Stimulated activated CD8-positive, alpha-beta memory T cell treated with anti-CD3 and anti-CD28 coated beads, Interleukin-7, amount 100 ng/mL, for 1 hour (primary cell): ENCODE measurements at places on chromosomes 6 and 20.

- DNase-seq: no peak
Observed at GRCh38 chr20:8524101-8525016, 392.3 kb downstream of the PLCB1 start.

DNA sequence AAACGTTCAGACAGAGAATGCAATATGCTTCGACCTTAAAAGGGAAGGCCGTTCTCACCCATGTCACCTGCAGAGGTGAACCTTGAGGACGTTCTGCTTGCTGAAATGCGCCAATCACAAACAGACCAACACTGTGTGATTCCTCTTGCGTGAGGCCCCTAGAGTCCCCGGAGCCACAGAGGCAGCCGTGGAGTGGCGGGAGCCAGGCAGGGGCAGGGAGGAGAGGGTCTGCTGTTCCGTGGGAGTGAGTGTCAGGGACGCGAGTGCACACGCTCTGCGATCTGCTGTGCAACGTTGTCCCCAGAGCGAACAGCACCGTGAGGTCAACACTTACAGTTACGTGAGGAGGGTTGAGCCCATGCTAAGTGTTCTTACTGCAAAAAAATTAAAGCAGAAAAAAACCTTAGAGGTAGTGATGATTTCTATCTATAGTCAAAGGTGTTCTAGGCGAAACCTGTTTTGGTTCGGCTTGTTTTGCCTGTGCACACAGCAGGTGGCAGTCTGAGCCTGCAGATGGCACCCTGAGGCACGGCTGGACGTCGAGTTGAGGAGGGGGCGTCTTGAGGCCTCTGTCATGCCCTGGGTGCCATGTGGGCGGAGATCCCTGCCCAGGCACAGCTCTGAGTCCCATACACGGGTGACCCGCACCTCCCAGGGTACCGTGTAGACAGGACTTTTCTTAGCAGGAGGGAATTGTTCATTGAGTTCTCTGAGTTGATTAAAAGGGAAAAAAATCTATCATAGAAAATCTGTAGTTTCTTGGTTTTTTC lies 71.7 kb upstream of the FRMD1 start:
- DNase-seq: no peak

GRCh38 chr20:43936104-43936770 lies 21.6 kb downstream of the TOX2 start:
- DNase-seq: no peak

DNA sequence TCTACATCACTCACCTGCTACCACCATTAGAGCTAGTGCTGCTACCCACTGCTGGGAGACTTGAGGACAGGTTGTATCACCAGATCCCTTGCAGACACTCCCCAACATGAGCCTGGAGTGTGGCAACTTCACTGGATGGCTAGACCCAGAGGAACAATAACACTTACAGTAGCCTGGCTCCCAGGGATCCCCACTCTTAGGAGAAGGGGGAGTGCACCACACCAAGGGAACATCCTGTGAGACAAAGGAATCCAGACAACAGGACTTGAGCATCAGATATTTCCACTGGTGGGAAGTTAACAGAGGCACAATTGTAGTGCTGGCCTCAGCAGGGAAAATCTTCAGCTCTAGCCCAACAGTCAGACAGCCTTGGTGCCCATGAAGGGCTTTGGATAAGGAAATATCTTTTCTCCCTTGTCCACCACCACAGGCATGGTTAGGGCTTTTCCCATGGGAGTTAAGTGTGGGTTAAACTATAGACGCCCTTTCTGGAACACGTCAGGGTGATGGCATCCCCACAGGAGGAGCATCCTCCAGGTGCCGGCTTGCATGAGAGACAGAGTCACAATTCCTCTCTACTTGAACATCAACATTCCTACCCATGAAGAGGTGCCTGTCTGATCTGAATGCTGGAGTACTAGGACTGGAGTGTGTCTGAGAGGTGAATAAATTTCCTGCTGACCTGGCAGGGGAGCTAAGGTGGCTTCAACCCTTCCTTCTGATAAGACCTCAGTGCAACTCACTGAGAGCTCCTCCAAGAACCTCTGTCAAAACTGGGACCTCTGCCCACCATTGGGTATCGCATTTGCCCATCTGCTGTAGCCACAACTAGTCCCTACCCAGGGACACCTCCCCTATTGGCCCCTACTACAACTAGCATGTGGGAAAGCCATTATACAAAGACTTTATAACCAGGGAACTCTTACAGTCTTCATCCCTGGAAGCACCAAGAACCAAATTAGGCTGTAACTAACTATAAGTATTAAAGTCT lies 55.4 kb upstream of the SIRPG start:
- DNase-seq: no peak

DNA sequence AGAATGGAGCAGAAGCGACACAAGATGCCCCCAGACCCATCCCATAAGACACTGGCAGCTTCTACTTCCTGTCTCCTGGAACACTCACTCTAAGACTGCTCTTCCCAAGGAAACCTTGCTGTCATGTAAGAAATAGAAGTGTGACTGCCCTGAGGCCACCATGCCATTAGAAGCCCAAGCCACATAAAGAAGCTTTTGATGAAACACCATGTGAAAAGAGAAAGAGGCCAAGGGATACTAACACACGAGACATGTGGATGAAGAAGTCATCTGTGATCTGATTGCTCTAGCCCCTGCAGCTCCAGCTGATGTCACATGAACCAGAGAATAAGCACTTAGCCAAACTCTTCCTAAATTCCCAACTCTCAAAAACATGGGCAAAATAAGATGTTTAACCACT lies 117.9 kb upstream of the PCSK2 start:
- no peak for DNase-seq

GRCh38 chr6:36624461-36625157 lies 30.4 kb downstream of the SRSF3 start:
- no peak for DNase-seq

GRCh38 chr20:63698739-63699465 lies 2.5 kb downstream of the TNFRSF6B start:
- DNase-seq: no peak

GRCh38 chr6:151442371-151442770 lies 9.6 kb downstream of the RMND1 start:
- DNase-seq: no peak

DNA sequence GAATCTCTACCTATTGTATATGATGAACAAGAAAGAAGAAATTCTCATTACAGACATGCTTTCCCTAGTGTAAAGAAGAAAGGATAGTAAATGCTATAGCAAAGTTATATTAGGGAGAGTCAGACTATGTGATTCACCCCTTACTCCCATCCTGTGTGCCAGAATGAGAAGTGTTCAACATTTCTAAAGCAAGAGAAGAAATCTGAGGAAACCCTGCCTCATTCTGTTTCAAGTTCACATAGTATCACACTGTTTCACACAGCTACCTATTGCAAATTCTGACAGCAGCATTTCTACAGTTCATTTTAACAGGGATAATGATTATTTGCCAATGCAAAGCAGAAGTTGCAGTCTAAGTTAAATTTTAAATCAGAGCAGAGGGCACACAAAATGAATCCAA lies 267.2 kb upstream of the TCF21 start:
- DNase-seq: no peak

DNA sequence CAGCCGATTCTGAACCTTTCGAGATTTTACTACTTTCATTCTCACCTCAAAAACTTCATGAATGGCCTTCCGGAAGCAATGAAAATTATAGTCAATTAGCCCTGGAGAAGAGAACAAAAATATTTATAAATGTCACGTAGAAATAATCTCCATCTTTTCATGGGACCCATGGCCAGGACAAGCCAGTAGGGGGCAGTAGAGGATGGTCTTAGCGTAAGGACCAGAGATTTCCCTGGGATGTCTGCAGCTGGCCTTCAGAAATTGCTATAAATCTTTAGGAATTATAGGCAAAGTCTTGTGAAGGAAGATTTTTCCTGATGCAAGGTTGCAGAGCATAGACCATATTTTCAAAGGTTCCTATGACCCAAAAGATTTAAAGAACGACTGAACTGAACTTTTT lies 15.6 kb upstream of the UBE2J1 start:
- DNase-seq: no peak

DNA sequence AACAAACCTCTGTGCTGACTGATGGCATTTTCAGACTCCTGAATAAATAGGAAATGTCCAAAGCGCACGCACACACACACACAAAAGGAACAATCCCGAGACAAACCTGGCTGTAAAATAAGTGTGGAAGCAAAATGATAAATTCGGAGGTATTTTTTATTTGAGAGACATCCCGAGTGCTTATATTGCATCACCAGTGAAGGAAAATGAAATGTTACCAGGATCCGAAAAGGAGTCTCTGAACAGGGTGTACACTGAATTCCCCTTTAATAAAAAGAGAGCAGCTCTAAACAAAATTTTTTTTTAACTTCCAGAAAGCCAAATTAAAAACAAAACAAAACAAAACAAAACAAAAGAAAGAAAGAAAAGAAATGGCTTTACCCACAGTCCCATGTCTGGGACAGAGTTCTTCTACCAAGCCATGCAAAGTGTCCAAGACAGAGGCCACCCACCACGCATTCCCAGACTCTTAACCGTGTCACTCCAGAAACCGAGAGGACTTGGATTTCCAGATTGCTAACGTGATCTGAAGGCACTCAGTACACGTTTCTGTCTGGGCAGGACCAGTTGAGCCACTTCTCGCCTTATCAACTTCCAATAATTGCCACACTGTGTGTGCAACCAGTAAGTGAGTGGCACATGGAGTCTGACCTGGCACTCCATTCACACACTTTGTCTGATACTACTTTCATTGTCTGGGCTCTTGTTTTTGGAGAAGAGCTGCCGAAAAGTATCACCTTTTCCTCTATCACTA lies 817 bp downstream of the ME1 start:
- DNase-seq: no peak

- no peak for DNase-seq
Observed at GRCh38 chr6:158762787-158763433, 56.3 kb downstream of the EZR start.

GRCh38 chr20:11158146-11158545 lies 484.3 kb upstream of the JAG1 start:
- DNase-seq: no peak

DNA sequence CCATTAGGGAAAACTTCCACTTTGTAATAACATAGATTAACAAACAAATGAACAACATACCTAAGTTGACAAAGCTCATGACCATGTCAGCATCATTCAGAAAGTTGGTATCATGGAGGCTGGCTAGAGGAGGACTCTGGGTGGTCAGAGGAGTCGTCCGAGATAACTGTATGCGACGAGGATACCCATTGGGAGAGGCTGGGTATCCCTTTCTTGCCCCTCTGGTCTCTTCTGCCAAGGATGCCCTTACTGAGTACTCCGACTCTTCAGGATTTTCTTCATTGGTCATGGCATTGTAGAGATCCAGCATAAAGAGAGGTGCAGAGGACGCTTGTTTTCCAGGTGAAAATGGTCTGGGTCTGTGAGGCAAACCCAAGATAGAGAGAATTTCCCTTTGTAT lies 1.1 kb downstream of the BMP5 start:
- DNase-seq: no peak

- no peak for DNase-seq
Observed at GRCh38 chr6:15628499-15629131, 34.2 kb downstream of the DTNBP1 start.

DNA sequence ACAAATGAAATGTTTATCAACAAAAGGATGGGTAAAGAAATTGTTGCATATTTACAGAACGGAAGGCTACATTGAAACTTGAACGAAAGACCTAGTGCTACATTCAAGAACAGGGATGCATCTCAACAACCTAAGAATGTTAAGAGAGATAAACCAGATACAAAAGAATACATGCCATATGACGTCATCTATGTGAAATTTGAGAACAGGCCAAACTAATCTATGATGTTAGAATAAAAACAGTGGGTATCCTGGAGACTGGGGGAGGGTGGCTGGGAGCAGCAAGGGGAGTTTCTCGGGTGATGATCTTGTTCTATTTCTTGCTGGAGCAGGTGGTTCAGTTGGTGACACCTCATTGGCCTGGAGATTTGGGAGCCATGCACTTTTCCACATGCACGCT lies 81.5 kb downstream of the SULF2 start:
- no peak for DNase-seq

DNA sequence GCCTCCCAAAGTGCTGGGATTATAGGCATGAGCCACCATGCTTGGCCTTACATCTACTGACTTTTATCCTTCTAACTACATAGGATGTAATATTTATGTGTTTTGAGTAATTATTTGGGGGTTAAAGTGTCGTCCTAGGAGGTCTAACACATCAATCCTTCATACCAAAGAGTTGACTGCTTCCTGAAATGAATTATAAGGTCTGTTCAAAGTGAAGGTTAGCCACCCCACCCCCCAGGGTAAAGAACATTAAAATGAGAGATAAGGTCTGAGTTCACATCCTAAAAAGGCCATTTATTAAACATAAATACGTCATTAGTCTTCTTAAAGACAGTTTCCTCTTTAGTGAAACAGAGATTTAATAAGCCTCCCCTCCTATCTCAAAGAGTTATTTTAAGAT lies 33.8 kb downstream of the TNFAIP3 start:
- no peak for DNase-seq

GRCh38 chr6:1053586-1053985 lies 258.3 kb upstream of the FOXQ1 start:
- DNase-seq: no peak

- no peak for DNase-seq
Observed at GRCh38 chr20:41526327-41526726, 91.8 kb downstream of the CHD6 start.

- DNase-seq: no peak
Observed at GRCh38 chr6:136085370-136086115, 164.6 kb downstream of the MTFR2 start.

DNA sequence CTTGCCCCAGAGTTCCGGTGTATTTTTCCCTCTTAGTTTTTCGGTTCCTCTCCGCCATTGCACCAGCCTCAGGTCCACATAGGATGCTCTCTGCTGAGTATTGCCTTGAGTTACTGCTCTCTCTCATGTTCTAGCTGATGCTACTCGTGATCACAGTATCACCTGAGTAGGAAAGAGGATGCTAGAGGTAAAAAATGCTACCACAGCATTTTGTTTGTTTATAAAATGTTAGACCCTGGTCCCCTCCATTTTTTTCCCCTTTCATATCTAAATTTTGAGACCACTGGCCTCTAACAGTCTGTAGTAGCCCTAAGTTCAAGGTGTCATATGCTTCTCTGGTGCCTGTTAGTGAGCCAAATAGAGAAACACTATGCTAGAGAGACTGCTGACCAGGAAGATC lies 175.5 kb downstream of the OR2B2 start:
- DNase-seq: no peak

GRCh38 chr20:62287759-62288534 lies 14.8 kb upstream of the ADRM1 start:
- no peak for DNase-seq

DNA sequence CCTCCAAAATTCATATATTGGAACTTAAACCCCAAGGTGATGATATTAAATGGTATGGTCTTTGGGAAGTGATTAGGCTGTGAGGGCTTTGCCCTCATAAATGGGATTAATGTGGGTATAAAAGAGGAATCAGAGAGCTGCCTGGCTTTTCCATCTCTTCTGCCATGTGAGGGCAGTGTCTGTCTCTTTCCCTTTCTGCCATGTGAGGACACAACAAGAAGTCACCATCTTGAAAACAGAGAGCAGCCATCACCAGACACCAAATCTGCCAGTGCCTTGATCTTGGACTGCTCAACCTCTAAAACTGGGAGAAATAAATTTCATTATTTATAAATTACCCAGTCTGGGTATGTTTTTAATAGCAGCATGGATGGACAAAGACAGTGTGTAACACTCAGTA lies 263.0 kb downstream of the PAX1 start:
- DNase-seq: no peak

- no peak for DNase-seq
Observed at GRCh38 chr6:28347119-28347518, 2.6 kb upstream of the ZKSCAN3 start.
